ENCODE measurements at places on chromosomes 1 and 21. TPM values are rescaled to one million over a fixed set of nuclear protein-coding genes. Genes with fewer than 3 reads are reported as not detected.

Gene PCP4L1
- 1.9 TPM for polyA plus RNA-seq

Gene SPRR2A
- not detected for polyA plus RNA-seq

Gene SPATA6
- polyA plus RNA-seq, result 14.1 TPM

Gene IFI44L
- 6.7 TPM for polyA plus RNA-seq

Gene LIN28A
- 0.09 TPM for polyA plus RNA-seq

Gene DMRTA2
- not detected for polyA plus RNA-seq

DNA sequence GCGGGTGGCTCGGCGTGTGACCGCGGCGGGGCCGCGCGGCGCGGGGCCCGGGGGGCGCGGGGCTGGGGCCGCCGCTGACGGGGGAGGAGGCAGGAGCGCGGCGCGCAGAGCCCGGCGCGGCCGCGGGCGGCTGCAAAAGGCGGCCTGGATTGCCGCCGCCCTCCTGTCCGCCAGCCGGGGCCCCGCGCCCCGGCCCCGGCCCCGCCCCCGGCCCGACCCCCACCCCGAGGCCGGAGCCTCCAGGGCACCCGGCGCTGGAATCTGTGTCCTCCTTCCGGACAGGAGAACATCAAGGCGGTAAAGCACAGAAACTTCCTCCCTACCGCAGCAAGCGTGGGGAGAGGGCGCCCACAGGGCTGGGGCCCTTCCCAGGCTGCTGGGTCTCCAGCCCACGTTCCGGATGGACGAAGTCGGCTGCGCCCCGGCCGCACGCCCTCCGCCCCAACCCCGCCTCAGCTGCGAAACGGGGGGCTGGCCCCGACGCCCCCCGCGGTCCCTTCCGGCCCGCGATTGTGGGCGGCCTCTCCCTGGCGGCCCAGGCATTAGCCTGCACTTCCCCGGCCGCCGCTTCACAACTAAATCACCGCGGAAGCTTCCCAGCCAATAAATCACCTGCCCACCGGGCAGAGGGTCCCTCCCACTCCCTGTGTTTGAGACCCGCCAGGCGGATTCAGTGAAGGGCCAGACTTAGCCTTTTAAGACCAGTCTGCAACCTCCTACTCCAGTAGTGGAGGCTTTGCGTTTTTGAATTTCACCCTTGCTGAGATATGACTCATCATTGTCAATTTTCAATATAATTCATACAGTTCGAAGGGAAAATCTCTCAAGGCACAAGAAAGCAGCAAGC is 106.0 kb downstream of the SLC45A1 start:
- peak; percentile 91 for DNase-seq

DNA sequence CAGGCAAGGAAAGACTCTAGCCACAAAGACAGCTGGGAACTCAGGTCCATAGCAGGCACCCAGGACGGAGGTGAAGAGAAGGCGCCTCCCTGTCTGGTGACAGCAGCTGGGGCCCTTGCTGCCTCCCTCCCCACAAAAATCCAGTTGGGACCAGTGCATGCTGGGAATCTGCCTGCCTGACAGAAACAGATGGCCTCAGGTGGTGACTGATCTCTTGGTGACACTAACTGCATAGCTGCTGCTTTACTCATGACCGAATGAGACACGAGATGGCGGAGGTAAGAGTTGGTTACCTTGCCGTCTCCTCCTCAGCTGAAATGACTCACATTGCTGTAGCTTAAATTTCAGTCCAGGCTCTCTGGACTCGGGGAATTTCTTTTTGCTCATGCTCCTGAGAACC is 130.3 kb downstream of the FGGY start:
- no peak for DNase-seq

DNA sequence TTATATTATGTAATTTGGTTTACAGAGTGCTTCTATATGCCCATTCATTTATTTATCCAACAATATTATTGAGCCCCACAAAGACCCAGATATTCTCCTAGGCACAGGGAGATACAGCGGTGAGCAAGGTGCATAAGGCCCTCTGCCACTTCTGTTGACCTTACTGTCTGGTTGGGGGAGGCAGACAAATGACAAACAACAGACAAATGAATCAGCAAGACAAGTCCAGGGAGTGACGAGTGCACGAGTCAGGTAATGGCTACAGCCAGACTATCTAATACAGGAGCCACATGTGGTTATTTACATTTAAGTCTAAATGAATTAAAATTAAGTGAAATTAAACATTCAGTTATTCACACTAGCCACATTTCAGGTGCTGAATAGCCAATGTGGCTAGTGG is 22.0 kb upstream of the BCAR3 start:
- DNase-seq, result no peak

GRCh38 chr1:204633665-204634064 is 51.9 kb downstream of the LRRN2 start:
- no peak for DNase-seq

GRCh38 chr1:29235955-29236711 is at the start of gene PTPRU:
PTPRU (plus strand) TSS chr1:29236522; CDS start chr1:29236645, 123 bp downstream.
- DNase-seq, result no peak

GRCh38 chr1:66533804-66534740 is at the start of gene SGIP1:
SGIP1 (plus strand) TSS chr1:66534153; CDS start chr1:66534359, 206 bp downstream.
- peak; percentile 77 for DNase-seq

DNA sequence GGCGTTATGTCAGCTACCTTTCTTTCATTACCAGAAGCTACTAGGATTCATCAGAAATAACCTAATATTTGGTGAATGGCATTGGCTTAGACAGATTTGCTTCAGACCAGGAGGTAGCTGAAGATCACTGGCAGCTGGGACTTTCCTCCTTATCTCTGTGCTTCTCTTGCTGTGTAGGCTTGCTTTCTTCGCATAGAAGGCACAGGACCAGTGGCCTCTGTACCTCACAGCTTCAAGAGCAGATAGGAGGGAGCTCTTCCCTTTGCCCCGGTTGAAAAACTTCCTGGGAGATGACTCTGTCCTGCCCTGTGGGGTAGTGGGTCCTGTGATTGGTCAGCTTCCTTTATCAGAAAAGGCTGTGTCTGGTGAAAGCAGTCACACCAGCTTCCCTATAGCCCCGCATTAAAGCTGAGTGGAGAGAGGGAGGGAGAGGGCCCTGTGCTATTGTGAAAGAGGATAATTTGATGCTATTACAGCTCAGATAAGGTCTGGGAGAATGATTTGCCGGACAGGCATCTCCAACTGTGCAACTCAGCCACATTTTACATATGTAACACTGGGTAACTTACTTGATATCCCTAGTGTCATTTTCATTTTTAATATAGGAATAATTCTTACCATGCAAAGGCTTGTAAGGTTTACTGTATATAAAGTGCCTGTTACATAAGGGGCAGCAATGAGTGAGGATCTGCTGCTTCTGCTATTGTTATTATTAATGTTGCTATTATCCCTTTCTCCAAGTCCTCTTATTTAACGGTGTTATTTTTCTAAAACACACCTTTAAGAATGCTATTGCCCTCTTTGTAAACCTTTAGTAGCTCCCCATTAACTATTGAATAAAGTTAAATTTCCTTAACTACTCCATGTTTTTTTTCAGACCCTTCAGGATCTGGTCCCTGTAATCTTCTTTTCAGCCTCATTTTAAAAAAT is 31.6 kb downstream of the OSBPL9 start:
- no peak for DNase-seq

DNA sequence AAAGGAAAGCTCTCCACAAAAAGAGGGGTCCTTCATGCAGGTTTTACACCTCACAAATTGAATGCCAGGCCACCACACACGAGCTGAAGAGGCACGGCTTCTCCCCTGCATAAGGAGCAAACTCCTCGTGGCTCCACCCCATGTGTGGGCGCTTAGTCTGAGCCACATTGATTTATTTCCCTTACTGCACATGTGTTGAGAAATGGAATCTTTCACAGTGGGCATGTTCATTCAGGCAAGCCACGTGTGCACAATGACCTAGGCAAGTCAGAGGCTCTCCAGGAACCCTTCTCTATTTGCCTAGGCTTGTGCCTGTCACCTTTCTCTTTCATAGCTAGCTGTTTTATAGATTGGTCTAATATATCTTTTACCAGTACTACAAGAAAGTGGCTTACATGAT is 120.5 kb downstream of the LTN1 start:
- DNase-seq, result no peak

DNA sequence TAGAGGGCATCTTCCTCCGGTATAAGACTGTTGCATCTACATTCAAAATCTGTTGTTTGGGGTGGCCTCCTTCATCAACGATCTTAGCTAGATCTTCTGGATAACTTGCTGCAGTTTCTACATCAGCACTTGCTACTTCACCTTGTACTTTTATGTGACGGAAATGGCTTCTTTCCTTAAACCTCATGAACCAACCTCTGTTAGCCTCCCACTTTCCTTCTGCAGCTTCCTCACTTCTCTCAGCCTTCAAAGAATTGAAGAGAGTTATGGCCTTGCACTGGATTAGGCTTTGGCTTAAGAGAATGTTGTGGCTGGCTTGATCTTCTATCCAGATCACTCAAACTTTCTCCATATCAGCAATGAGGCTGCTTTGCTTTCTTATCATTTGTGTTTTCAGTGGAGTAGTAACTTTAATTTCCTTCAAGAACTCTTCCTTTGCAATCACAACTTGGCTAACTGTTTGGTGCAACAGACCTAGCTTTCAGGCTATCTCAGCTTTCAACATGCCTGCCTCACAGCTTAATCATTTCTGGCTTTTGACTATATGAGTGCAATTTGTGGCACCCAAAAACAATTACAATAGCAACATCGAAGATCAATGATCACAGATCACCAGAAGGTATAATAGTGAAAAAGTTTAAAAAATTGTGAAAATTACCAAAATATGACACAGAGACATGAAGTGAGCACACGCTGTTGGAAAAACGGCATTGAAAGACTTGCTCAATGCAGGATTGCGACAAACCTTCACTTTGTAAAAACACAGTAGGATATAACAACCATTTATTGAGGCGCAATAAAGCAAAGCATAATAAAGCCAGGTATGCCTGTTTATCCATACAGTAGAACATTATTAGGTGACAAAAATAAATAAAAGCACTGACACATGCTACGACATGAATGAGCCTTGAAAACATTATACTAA is 56.7 kb upstream of the GFI1 start:
- DNase-seq, result no peak

All from renal pelvis (tissue), 12 donors.